Vagina (tissue), 2 donors: ENCODE measurements at places on chromosomes 6 and 20.

DNA sequence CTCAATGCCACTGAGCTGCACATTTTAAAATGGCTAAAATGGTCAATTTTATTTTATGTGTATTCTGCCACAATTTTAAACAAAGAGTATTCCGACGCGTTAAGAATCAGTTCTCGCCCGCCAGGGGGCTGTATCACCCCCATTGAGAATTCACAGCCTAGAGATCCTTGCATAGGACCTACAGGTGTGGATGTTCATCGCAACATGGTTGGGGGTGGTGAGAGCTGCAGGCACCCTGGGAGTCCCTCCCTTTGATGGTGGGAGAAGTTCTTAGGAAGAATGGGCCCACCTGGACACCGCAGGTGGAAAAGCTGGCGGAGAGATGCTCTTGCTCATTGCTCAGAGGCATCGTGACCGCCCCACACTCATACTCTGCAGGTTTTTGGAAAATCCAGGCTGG is 63.5 kb downstream of the SLC2A10 start:
- no peak for DNase-seq

- DNase-seq = no peak
These were observed 247.8 kb upstream of the CHD6 start for GRCh38 chr20:41865938-41866337.

- no peak for DNase-seq
These were observed 3.9 kb upstream of the ECI2 start for GRCh38 chr6:4139272-4139671.

- no peak for DNase-seq
These were observed 575 bp upstream of the SLC17A9 start for GRCh38 chr20:62951896-62952372.

- DNase-seq = no peak
These were observed 4.3 kb upstream of the SERINC3 start for GRCh38 chr20:44526129-44526528.

- DNase-seq = no peak
These were observed 290.0 kb downstream of the TFAP2B start for GRCh38 chr6:51108563-51109234.

- DNase-seq = no peak
These were observed 169.9 kb upstream of the CST7 start for GRCh38 chr20:24779131-24779530.

DNA sequence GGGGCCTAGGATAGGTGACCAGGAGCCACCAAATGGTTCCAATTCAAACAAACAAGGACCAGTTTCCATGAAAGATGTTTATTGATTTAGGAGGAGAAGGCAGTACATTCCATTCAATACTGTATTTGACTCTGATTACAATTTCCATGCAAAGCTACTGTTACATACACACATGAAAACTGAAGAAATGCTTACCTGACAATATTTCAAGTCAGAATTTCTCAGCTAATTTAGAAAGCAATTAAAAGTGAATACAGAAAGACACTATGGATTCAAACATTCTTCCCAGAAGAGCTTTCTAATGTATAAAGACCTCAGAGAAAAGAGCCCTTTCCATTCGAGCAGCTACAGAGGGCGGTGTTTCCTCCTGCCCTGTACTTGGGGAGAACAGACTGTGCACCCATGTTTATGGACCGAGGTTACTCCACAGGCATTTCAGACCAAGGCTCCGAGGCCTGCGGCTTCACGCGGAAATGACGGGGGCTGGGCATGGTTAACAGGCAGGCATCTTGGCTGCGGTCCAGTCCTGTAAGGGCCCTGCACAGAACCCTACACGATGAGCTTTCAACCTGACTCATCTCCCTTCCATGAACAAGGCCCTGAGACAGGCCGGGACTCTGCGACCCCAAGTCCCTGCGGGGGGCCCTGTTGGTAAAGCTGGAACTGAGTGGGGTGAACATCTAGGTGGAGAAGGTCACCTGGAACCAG is 25.7 kb upstream of the TCFL5 start:
- no peak for DNase-seq

- DNase-seq = no peak
These were observed 401.5 kb upstream of the ADGRB3 start for GRCh38 chr6:68233623-68234022.

- DNase-seq = no peak
These were observed 67.8 kb upstream of the RALGAPA2 start for GRCh38 chr20:20780127-20780824.

DNA sequence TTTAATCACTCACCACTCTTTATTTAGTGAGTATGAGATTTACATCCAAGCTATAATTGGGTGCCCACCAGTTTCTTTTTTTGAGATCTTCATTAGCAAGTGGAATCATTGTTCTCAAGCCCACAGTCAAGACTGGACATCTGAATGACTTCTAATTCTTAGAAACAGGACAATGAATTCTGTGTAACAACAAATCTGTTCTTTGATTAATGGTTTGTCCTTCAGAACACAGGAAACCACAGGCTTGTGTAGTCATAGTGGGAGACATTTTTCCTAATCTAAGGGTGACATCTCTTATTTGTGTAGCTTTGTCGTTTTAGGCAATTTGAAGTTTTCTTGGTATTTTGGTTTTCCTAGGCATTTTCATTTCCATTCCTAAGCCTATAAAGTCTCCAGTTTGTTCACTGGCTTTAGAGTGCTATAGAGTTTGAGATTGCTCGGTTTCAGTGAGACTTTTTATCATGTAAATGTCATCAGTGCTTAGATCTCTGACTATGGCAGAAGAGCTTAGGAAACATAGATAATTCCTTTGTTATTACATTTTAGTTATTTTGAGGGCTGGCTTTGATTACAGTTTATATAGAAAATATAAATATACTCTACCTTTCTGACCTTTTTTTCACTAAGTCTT is 903.9 kb upstream of the MAP3K7 start:
- DNase-seq = no peak

GRCh38 chr6:124203812-124204167 is 400.1 kb downstream of the NKAIN2 start:
- no peak for DNase-seq

GRCh38 chr6:134719286-134719685 is 230.6 kb downstream of the ALDH8A1 start:
- no peak for DNase-seq

- no peak for DNase-seq
These were observed 13.9 kb upstream of the SIRPA start for GRCh38 chr20:1881240-1881835.

DNA sequence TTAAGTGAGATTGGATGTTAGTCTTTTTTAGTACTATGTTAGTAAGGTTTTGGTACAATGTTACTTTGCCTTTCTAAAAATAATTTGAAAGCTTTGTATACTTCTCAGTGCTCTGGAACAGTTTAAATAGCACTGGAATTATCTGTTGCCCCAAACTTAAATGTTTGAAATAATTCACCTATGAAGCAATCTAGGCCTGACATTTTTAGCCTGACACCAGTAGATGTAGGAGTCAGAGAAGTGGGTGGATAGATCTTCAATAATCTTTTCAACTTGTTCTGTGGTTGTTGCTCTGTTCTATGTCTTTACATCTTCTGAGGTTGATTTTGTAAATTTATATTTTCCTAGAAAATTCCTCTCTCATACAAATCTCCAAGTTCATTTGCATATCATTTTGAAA is 103.1 kb upstream of the ADGRF1 start:
- no peak for DNase-seq

GRCh38 chr6:18096423-18096822 is 26.1 kb downstream of the NHLRC1 start:
- DNase-seq = no peak

GRCh38 chr6:168714547-168715260 is 273.7 kb downstream of the SMOC2 start:
- DNase-seq = peak; percentile 19

DNA sequence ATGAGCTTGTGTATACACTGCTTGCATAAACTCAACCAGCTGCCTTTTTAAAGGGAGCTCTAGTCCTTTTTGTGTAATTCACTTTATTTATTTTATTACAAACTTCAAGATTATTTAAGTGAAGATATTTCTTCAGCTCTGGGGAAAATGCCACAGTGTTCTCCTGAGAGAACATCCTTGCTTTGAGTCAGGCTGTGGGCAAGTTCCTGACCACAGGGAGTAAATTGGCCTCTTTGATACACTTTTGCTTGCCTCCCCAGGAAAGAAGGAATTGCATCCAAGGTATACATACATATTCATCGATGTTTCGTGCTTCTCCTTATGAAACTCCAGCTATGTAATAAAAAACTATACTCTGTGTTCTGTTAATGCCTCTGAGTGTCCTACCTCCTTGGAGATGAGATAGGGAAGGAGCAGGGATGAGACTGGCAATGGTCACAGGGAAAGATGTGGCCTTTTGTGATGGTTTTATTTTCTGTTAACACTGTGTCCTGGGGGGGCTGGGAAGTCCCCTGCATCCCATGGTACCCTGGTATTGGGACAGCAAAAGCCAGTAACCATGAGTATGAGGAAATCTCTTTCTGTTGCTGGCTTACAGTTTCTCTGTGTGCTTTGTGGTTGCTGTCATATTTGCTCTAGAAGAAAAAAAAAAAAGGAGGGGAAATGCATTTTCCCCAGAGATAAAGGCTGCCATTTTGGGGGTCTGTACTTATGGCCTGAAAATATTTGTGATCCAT is 15.3 kb downstream of the TNFAIP3 start:
- DNase-seq = no peak

- DNase-seq = no peak
These were observed 6.3 kb downstream of the SMOC2 start for GRCh38 chr6:168447282-168447681.

DNA sequence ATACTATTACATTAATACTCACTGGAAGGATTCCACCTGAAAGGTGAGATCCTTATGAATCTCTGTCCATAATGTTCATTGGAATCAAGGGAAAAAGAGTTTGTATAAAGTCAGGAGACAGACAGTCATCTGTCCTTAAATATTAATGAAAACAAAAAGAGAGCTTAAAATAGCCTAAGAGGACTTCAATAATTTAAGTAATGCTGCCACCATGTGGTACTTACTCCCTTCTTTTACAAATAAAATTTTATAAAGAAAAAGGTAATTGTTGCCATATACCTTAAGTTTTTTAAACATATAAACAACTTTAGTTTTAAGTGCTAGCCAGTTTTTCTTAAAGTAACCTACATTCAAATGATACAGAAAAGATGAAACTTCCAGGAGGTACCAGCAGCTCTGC is 5.1 kb downstream of the BLOC1S5 start:
- no peak for DNase-seq

DNA sequence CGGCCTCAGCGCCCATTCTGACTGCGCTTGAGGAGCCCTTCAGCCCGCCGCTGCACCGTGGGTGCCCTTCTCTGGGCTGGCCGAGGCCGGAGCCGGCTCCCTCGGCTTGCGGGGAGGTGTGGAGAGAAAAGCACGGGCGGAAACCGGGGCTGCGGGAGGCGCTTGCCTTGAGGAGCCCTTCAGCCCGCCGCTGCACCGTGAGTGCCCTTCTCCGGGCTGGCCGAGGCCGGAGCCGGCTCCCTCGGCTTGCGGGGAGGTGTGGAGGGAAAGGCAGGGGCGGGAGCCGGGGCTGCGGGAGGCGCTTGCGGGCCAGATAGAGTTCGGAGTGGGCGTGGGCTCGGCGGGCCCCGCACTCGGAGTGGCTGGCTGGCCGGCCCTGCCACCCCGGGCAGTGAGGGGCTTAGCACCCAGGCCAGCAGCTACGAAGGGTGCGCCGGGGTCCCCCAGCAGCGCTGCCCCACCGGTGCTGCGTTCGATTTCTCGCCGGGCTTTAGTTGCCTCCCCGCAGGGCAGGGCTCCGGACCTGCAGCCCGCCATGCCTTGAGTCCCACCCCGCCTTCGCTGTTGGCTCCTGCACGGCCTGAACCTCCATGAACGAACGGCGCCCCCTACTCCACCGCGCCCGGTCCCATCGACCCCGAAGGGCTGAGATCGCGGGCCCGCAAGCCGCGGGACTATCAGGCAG is 45.7 kb upstream of the MCUR1 start:
- DNase-seq = peak; percentile 77

DNA sequence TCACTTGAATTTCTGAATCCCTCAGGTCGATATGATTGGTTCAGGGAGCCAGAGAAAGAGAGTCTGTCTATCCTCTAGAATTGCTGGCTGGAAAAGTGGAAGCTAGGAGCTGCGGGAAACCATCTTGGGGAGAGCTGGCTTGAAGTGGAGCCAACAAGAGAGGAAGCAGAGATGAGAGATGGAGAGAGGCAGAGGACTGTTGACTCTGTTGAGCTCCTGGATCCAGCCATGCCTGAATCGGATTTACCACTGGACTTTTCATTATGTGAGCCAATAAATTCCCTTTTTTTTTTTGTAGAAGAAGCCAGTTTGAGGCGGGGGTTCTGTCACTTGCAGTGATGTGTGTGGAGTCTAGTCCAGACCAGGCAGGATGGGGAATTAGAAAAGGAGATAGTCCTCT is 13.9 kb upstream of the SLC9A8 start:
- DNase-seq = no peak
